ENCODE measurements at places on chromosomes 12 and 14.

GRCh38 chr12:34219046-34219770 is 196.9 kb downstream of the ALG10 start:
- no peak overlapping the region for H3K27ac ChIP-seq
- H3K4me3 ChIP-seq: no peak overlapping the region
- H3K4me1 ChIP-seq: 0 out of 2 replicates have a peak, but pooled peaks cover 3% of the 10 kb centered on the region
- H3K36me3 ChIP-seq: no peaks in the 10 kb centered on the region
- DNase-seq: no peak

DNA sequence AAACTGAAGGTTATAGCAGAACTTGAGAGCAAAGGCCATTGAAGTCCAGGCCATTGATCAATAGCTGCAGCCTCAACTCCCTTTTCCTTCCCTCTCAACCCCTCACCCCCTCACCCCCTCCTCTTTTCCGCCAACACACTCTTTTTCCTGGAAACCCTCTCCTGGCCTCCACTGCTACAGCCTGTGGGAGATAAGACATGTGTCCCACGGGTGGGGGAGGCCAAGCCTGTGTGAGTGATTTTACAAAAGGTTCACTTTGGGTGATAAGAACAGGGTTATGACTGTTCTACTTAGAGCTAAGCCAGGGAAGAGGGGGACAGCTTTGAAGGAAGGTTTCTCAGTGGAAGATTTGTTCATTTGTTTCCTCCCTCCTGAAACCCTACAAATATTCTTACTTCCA is 9.2 kb upstream of the FGF23 start:
- no peaks in the 10 kb centered on the region for H3K36me3 ChIP-seq
- H3K27ac ChIP-seq: no peak overlapping the region
- no peak overlapping the region for H3K4me3 ChIP-seq
- no peak for DNase-seq
- H3K27me3 ChIP-seq: peaks cover 5% of the 10 kb centered on the region

- no peak overlapping the region for H3K4me3 ChIP-seq
- H3K36me3 ChIP-seq: peaks cover 13% of the 10 kb centered on the region
- no peaks in the 10 kb centered on the region for H3K4me1 ChIP-seq
- DNase-seq: no peak
- H3K27ac ChIP-seq: no peak overlapping the region
These were observed 27.4 kb downstream of the MED6 start for GRCh38 chr14:70573050-70573449.

GRCh38 chr14:90533591-90534021 is 136.8 kb downstream of the CALM1 start:
- no peaks in the 10 kb centered on the region for H3K27me3 ChIP-seq
- H3K4me3 ChIP-seq: no peak overlapping the region
- H3K36me3 ChIP-seq: no peaks in the 10 kb centered on the region
- DNase-seq: no peak
- no peak overlapping the region for H3K27ac ChIP-seq
- H3K4me1 ChIP-seq: no peaks in the 10 kb centered on the region

DNA sequence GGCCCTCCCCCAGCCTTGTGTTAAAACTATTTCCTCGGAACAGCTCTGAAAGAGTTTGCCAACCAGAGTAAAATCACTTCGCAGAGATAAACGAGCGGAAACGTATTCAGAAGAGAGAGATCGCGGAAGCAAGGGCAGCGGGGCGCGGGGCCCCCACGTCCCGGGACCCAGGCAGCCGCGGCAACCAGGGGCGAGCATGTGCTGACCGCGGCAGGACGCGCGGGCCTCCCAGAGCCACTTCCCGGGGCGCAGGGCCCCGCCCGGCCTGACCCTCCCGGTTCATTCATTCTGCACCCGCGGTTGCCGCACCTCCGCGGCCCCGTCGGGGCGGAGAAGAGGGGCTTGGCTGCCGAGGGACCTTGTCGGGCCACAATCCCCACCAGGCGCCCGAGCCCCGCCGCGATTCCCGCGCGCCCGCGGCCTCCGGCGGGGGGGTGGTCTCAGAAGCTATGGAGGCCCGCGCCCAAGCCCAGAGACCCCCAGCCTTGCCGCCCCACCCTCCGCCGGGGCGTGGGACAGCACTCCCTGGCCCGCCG is 598 bp downstream of the UBE2N start:
- peak overlapping the region; percentile 89 for H3K27ac ChIP-seq
- DNase-seq: peak; percentile 50
- H3K4me1 ChIP-seq: peaks cover 55% of the 10 kb centered on the region
- peak overlapping the region; percentile 76 for H3K4me3 ChIP-seq

All from DND-41 (cell line).